ENCODE measurements at places on chromosomes 7 and 10. TPM values are rescaled to one million over a fixed set of nuclear protein-coding genes. Genes with fewer than 3 reads are reported as not detected.
A peak's percentile ranks its signal among the peaks of the same experiment; 100 is the strongest.

DNA sequence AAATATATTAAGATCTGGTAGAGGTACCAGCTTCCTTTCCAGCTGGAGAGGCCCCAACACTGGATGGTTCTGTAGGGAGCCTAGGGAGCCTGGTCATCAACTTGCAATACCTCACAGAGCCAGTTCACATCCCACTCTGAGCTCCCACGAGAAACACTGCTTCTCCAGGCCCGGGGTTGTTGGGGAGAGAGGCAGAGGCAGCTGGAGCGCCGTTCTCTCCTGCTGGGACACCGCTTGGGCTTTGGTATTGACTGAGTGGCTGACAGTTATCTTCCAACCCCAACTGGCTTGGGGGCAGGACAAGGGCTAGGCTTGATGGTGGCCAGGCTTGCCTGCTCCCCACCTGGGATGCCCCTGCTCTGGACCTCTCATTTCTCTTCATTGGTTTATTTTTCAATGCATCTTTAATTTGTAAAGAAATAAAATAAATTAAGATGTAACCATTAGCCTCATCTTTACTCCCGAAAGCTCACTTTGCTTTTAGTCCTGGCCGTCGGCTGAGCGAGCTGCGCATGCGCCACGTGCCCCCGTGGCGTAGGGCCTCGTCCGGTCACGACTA lies 10.0 kb upstream of the CHCHD1 start:
- H3K4me3 ChIP-seq = peak overlapping the region; percentile 91
- H3K36me3 ChIP-seq = peaks cover 24% of the 10 kb centered on the region
- no peaks in the 10 kb centered on the region for H3K27me3 ChIP-seq
- peaks cover 5% of the 10 kb centered on the region for H3K4me1 ChIP-seq

GRCh38 chr7:137597856-137598255 lies 248.9 kb downstream of the DGKI start:
- no peak overlapping the region for H3K4me3 ChIP-seq
- no peak overlapping the region for H3K27ac ChIP-seq
- no peaks in the 10 kb centered on the region for H3K27me3 ChIP-seq
- no peaks in the 10 kb centered on the region for H3K36me3 ChIP-seq
- DNase-seq = no peak
- no peaks in the 10 kb centered on the region for H3K4me1 ChIP-seq

DNA sequence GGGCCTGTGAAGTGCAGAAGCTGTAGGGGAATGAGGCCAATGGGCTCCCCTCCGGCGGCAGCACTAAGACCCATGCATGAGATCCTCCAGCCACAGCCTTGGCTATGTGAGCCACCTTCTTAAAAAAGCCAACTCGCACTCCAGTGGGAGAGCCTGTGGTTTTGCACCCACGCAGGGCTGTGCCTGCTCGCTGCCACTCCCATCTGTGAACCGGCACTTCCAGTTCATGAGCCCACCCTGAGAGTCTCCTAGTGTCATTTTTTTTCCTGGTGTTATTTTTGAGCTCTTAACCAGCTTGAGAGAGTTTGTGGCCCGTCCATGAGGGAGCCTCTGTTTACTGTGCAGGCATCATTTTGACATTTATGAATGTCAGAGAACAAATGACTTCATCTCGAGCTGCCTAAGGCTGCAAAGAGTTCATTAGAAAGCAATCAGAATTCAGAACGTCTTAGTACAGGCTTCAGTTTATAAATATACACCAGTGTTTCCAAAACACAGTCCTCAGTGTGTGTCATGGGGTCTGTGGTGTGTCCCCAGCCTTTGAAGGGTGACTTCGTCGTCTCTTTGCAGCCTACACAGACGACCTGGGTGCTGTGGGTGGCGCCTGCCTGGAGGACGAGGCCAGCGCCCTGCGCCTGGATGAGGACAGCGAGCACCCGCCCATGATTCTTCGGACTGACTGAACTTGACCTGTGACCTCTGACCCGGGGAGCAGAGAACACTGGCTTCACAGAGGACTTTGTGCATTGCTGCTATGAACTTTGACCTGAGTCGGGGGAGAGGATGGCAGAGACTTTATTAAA lies 40.4 kb downstream of the WIPI2 start:
- H3K27ac ChIP-seq = no peak overlapping the region
- H3K4me1 ChIP-seq = no peaks in the 10 kb centered on the region
- no peak overlapping the region for H3K4me3 ChIP-seq
- DNase-seq = no peak
- H3K27me3 ChIP-seq = no peaks in the 10 kb centered on the region

DNA sequence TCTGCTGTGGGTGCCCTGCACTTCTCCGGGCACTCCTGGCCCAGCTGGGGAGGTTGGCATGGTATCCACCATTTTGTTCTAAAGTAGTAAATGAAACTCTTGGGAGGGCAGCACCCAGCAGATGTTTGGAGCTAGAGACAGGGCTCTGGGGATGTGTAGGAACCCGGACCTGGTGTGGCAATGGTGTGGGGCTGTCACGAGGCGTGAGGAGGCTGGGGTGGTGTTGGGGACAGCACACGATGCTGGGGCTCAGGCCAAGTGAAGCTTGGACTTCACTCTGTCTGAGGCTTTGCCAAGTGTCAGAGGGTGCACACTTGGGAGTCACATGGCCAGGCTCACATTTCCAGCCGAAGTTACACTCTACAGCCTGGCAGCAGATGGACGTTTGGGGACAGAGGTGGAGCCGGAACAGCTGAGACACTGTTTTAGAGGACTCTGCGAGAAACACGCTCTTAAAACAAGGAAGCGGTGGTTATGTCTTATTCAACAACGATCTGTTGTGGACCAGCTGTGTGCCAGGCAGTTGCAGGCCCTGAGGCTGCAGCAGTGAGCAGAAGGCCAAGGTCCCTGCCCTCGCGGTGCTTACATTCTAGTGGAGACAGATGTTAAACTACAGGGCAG lies 118.2 kb downstream of the CUX1 start:
- peaks cover 32% of the 10 kb centered on the region for H3K4me1 ChIP-seq
- no peaks in the 10 kb centered on the region for H3K36me3 ChIP-seq
- H3K27ac ChIP-seq = no peak overlapping the region
- peak; percentile 54 for DNase-seq
- H3K27me3 ChIP-seq = no peaks in the 10 kb centered on the region
- no peak overlapping the region for H3K4me3 ChIP-seq

DNA sequence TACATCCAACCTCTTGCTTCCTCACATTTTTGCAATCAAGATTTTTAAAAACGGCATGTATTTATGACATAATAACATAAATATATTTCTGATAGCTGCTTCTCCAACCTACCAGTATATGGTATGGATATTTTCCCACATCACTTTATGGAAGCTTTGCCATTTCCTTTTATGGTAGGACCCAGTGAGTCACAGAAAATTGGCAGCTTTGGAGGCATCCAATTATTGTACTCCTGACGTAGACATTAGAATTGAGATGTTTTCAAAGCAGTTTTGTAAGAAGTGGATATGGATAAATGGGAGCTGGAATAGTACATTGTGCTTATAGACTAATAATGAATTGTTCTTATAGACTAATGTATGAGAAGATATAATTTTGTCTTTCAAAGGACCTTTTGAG lies 23.8 kb upstream of the BICC1 start:
- H3K4me3 ChIP-seq = no peak overlapping the region
- no peaks in the 10 kb centered on the region for H3K36me3 ChIP-seq
- no peaks in the 10 kb centered on the region for H3K4me1 ChIP-seq
- no peaks in the 10 kb centered on the region for H3K27me3 ChIP-seq

DNA sequence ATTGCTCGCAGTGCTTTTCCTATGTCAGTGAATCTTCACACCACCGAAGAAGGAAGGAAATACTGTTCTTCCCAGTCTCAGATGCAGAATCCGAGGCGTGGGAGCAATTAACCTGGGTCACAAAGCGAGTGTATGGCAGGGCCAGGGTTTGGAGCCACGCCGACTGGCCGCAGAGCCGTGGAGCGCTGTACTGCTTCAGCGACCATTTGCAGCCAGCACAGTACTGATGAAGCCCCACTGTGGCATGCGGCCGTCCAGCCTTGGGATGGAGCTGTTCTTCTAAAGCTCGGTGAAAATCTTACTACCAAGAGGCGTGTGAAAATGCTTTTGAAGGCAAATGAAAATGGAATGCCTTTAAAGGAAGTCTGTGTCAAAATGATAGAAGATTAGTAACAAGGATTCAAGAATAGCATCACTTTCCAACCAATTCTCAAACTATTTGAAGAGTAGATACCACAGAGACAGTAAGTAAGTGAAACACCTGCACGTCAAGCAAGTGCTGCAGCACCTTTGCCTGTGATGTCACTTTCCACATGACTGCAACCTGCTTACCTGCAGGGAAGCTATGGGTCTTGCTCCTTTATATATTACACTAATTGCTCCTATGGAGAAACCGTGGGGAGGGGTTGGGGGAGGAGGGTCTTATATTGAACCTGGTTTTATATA lies 4.9 kb downstream of the PPP2R2D start:
- no peaks in the 10 kb centered on the region for H3K27me3 ChIP-seq
- DNase-seq = no peak
- H3K27ac ChIP-seq = no peak overlapping the region

Gene ELMO1
- 18.4 TPM for total RNA-seq

Gene BUD23
- 72.2 TPM for total RNA-seq

Gene FOXP2
- 0.43 TPM for total RNA-seq

Gene OR13A1
- not detected for total RNA-seq

Data from H1 (cell line).